Activated CD8-positive, alpha-beta T cell treated with anti-CD3 and anti-CD28 coated beads, Interleukin-2, amount 10 ng/mL, durations not matched to agents 7 days and 5 days (primary cell): ENCODE measurements at places on chromosomes 7 and 10. TPM values are rescaled to one million over a fixed set of nuclear protein-coding genes. Genes with fewer than 3 reads are reported as not detected.
A peak's percentile ranks its signal among the peaks of the same experiment; 100 is the strongest.

DNA sequence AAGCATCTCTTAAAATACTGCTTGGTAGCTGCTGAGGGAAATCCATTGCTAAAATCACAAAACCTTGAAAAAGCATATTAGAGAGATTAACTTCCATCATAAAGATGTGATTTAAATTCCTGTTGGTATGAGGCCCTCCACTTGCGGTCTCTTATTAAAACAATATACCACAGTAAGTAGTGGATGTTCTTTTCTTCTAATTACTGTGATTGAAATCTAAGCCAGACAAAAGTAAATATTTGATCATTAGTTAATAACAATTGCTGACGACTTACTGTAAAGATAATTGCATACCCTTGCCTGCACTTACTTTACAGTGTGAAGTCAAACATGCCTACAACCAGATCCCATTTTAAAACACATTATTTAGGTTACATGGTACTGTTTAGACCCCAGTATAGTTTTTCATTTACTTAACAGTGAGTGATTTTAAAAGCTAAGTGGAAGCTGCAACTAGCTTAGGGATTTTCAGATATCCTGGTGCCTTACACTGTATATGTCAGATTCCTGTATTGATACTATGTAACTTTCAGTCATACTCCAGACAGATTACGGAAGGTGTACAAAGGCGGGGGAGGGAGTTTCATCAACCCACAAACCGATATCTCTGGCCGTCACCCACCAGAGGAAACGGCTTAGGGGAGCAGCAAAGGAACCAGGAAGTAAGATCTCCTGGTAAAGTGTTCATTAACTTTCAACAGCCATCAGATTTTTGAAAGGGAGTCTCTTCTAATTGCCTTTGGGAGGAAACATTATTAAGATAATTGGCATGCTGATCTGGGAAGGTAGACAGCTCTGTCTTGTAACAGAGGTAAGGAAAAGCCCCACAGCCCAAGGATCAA, 986 bp downstream of the NRP1 start:
- peak; percentile 62 for DNase-seq

GRCh38 chr7:151769188-151769821, 107.6 kb downstream of the PRKAG2 start:
- DNase-seq: peak; percentile 81

DNA sequence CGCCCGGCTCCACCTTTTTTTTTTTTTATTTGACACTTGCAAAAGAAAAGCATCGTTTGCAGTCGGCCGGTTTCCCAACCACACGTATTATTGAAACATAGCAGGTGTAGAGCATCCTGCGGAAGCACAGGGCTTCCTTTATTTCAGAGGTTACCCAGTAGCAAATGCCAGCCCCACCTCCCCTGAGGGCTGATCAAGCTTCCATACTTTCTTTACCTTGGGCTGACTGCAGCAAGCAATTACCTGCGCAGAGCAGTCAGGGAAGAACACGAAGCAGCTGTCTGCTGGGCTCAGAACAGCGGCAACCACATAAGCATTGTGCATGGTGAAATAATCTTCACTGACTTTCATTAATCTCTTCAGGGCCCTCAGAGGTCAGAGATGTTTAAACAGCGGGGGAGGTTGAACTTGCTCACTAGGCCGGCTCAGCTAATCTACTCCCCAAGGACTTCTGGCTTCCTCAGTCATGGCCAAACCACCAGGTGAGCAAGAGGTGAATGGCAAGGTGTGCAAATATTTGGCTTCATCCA, 784.7 kb upstream of the AUTS2 start:
- no peak for DNase-seq

DNA sequence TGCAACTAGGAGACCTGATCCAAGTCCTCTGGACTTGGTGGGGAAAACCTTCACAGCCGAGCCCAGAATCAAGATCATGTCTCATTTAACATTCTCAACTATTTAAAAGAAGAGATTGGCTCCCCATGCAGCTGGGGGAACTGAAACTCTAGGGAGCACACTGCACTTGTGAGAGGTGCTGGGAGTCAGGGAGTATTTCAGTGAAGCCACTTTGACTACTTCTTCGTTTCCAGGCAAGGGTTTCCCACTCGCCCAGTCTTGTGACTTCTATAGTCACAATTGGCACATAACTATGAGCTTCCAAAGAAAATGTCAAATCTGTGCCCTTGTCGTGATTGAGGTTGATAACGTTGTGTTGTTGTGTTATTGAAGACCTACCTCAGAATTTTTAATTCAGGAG, 62.9 kb downstream of the AKR1B1 start:
- DNase-seq: no peak

DNA sequence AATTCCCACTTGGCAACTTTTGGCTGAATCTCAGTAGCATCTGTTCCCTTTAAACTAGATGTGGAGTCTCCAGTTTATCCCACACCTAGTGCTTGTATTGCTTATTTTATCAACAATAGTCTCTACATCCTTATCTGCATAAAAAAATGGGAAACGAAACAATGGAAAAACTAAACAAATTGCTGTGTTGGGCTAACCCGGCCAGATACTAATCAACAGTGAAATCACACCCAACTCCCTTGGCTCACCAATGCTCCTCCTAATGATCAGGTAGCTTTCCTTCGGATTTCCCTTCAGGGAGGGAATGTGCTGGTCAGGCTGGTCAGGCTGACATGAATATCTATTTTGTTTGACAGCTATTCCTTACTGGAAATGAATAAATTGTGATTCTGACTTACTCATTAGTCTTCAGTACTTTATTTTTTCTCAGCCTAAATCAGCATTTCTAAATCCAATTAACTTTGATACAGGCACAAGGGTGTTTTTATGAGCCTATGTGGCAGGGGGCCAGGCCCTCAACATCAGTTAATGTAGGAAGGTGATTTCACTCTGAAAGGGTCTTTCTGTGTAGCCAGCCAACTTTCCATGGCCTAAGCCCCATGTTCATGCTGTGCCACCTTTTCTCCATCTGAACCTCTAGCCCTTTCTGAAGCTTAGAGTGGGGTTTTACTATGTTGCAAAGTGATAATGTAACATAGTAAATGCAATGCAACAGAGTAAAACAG, 170.5 kb upstream of the NPSR1 start:
- DNase-seq: no peak

The HOXA11 gene
- total RNA-seq: not detected
